ENCODE measurements at places on chromosomes 1 and 21.

- DNase-seq: no peak
Observed at GRCh38 chr1:172815740-172816139, 156.8 kb downstream of the FASLG start.

- DNase-seq: no peak
Observed at GRCh38 chr21:26956216-26956615, 10.7 kb downstream of the ADAMTS5 start.

DNA sequence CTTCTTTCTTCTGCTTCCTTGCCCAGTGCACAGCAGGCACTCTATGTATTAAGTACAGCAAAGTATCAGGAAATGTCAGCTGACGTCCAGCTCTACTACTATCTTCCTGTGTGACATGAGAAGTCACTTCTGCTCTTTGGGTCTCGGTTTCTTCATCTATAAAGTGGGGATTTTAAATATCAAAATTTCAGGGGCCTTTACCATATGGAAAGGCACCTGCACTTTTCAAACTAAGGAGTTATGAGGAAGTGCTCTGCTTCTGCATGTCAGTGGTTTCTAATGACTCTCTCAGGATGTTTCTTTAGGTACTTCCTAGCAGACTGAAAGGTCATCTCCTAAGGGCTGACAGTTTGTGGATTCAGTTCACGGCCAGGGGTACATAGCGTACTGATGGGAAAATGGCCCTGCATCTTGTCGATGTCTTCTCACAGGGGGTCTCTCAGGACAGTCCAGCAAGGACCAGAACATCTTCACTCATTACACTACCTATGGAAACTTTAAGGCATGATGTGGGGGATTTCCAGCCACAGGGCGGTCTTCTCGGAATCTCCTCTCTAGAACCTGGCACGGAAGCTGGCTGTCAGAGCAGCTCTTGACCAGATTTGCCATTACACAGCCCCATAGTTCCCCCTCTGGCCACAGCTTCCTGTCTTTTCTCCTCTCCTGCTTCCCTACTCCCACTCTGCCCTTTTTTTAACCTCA lies 42.0 kb upstream of the MTF1 start:
- no peak for DNase-seq

DNA sequence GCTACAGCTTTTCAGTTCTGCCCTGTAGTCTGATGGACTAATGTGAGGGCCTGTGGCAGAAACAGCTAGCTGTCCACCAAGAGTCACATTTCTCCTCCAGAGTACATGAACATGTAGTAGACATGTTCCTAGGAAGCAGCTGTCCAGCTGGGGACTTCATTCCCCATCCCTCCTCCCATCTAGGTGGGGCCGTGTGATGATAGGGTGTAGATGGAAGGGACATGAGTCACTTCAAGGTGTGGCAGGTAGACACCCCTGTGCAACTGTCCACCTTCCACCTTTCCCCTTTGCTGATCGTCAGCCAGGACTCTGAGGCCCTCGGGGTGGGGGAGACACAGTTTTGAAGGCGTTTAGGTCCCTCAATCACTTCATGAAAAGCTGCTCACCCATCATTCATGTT lies 3.6 kb upstream of the RD3 start:
- DNase-seq: no peak

DNA sequence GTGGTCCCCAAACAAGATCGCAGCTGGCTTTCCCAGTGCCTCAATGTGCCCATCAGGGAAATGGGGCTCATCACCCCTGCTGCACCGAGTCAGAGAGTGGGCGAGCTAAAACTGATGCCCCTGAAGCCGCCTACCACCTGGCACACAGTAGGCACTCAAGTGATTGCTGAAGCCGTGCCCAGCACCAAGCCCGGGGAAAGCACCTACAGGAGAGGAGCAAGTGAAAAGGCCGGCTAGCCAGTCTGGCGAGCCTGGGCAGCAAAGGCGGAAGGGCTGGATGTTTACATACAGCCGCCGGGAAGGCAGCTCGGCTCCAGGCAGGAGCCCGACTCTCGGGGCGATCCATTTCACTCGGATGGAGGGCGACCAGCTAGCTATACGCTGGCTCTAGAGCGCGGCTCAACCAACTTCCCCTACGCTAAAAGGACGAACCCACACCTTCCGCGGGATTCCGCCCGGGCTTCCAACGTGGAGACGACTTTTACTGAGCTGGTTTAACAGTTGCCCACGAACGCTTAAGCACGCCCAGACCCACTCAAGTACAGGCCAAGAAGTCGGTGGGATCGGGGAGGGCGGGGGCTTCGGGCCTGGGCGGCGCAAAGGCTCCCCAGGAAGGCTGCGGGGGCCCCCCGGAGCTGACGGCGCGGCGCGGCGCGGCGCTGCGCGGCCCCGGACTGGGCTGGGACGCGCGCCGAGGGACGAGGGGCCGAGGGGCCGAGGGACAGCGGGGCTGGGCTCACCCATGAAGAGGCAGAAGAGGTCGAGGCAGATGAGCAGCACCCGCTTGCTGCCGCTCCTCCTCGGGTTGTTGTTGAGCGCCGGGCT lies 1.0 kb downstream of the PLPP3 start:
- no peak for DNase-seq

GRCh38 chr1:230979952-230980351 lies 1.1 kb downstream of the ARV1 start:
- DNase-seq: peak; percentile 29

GRCh38 chr1:112686835-112687234 lies 12.4 kb downstream of the MOV10 start:
- no peak for DNase-seq

GRCh38 chr1:54543729-54544496 lies 4.1 kb upstream of the ACOT11 start:
- DNase-seq: no peak
